ENCODE measurements at places on chromosomes 4 and X. TPM values are rescaled to one million over a fixed set of nuclear protein-coding genes. Genes with fewer than 3 reads are reported as not detected.

GRCh38 chr4:94765648-94766047, 7.9 kb downstream of the BMPR1B start:
- no peak overlapping the region for H3K27ac ChIP-seq
- H3K36me3 ChIP-seq = no peaks in the 10 kb centered on the region
- no peak for DNase-seq

DNA sequence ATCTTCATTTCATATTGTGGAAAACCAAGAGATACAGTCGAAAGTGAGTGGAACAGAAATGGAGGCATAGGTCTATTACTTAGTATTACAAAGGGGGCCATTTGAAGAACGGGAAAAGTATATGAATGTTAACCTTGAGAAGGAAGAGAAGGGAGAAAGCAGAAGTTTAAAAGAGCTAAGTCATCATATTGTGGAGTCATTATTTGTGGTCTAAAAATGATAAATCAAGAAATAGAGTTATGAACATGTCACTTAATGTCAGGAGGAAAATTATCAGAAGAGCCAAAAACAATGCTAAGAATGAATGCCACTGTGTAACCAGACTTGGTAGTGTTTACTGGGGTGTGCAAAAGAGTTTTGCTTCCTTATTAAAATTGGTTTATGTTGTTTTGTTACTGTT, 589.5 kb upstream of the LCORL start:
- H3K27me3 ChIP-seq = no peaks in the 10 kb centered on the region
- no peak overlapping the region for H3K27ac ChIP-seq
- DNase-seq = no peak
- H3K4me1 ChIP-seq = no peaks in the 10 kb centered on the region

DNA sequence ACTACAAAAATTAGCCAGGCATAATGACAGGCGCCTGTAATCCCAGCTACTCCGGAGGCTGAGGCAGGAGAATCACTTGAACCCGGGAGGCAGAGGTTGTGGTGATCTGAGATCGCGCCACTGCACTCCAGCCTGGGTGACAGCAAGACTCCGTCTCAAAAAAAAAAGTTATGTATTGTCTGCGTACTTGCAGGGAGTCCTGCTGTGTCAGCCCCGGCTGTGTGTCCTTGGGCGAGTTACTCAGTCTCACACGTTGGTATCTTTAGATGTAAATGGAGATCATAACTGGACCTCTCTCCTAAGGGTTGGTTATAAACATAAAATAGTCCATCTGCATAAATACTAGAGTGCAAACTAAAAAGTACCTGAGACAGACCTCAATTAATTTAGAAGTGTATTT, 22.7 kb upstream of the TBC1D14 start:
- DNase-seq = no peak
- H3K27me3 ChIP-seq = no peaks in the 10 kb centered on the region
- H3K36me3 ChIP-seq = peaks cover 2% of the 10 kb centered on the region
- H3K4me1 ChIP-seq = peaks cover 15% of the 10 kb centered on the region

GRCh38 chrX:49977319-49978090, 55.1 kb downstream of the CLCN5 start:
- H3K36me3 ChIP-seq = no peaks in the 10 kb centered on the region
- H3K4me1 ChIP-seq = no peaks in the 10 kb centered on the region

DNA sequence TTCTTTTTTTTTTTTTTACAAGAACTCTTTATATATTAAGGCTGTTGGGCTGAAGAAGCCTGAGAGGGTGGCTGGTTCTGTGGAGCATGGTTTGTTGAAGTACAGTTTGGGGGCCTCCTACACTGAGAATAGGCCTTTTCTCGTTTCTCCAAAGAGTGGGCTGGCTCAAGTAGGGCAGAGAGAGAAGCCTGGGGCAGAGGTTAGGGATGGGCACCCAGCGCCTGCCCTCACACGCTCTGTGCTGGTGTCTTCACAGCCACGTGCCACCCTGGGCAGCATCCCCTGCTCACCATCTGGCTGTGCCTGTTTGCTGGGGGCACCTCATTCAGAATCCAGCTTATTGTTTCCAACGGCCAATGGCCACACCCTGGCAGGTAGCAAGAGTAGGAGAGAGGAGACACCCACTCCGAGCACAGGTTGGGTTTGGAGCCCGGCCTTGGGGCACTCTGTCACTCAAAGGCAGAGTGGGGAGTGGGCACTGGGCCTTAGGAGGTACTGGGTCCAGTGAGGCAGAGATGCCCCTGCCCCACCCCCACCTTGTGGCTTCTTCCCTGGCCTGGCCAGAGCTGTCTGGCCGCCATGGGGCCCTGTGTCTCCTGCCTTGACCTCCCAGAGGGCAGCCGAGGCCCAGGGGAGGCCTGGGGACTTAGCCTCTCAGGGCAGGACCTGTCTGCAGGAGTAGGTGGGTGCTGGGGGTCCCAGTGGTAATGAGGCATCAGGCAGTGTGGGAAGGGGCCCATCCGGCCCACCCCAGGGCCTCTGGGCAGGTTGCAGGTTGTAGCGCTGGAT, 2.9 kb downstream of the MSANTD1 start:
- H3K4me3 ChIP-seq = no peak overlapping the region
- no peak for DNase-seq
- no peak overlapping the region for H3K27ac ChIP-seq
- no peaks in the 10 kb centered on the region for H3K36me3 ChIP-seq
- H3K4me1 ChIP-seq = no peaks in the 10 kb centered on the region
- no peaks in the 10 kb centered on the region for H3K27me3 ChIP-seq

GRCh38 chr4:120843849-120844527, 78.5 kb downstream of the PRDM5 start:
- no peaks in the 10 kb centered on the region for H3K36me3 ChIP-seq
- peaks cover 2% of the 10 kb centered on the region for H3K4me1 ChIP-seq
- no peak overlapping the region for H3K4me3 ChIP-seq
- no peak overlapping the region for H3K27ac ChIP-seq
- DNase-seq = no peak

GRCh38 chrX:71922686-71923085, 12.0 kb downstream of the NHSL2 start:
- no peaks in the 10 kb centered on the region for H3K36me3 ChIP-seq
- no peak for DNase-seq
- H3K27me3 ChIP-seq = no peaks in the 10 kb centered on the region
- no peak overlapping the region for H3K27ac ChIP-seq
- no peak overlapping the region for H3K4me3 ChIP-seq

DNA sequence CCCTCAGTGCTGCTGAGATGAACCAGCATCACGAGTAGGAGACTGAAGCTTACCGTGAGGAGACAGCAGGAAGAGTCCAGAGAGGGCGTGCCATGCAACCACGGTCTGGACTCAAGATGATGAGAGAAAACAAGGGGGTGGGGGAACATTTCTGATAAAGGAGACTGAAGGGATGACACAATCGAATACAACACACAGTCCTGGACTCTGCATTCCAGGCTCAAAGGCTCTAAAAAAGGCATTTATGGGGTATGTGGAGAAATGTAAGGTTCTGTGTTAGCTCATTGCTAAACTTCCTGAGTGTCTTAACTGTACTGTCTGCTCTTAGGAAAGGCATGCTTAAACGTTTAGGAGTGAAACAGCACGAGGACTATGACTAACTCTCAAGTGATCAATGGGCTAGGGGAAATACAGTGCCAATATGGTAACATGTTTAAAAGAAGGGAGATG, 20.6 kb upstream of the IRAK1 start:
- H3K4me1 ChIP-seq = peaks cover 15% of the 10 kb centered on the region
- H3K4me3 ChIP-seq = no peak overlapping the region
- peak; percentile 66 for DNase-seq
- H3K27ac ChIP-seq = peak overlapping the region; percentile 85
- peaks cover 2% of the 10 kb centered on the region for H3K36me3 ChIP-seq
- H3K27me3 ChIP-seq = no peaks in the 10 kb centered on the region

DNA sequence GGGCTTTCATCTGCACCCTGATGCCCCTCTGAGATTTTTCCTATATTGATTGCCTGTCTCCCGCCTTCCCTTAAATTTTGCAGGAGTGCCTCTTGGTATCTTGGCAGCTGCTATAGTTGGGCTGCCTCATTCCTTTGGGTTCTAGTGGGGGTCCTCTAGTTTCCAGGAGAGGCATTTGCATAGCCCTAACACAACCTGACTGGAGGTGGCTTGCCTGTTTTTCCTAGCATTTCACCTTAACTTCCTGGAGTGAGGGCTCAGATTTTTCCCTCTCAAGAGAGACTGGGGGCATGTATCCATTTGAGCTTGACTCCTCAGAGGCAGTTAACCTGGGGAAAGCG, 46.0 kb downstream of the UGT2A3 start:
- H3K4me1 ChIP-seq = no peaks in the 10 kb centered on the region
- H3K27ac ChIP-seq = no peak overlapping the region
- H3K27me3 ChIP-seq = no peaks in the 10 kb centered on the region
- H3K4me3 ChIP-seq = no peak overlapping the region
- no peak for DNase-seq

GRCh38 chr4:163815776-163816175, 321.3 kb downstream of the TMA16 start:
- no peaks in the 10 kb centered on the region for H3K36me3 ChIP-seq
- H3K4me1 ChIP-seq = no peaks in the 10 kb centered on the region
- DNase-seq = no peak
- no peaks in the 10 kb centered on the region for H3K27me3 ChIP-seq

DNA sequence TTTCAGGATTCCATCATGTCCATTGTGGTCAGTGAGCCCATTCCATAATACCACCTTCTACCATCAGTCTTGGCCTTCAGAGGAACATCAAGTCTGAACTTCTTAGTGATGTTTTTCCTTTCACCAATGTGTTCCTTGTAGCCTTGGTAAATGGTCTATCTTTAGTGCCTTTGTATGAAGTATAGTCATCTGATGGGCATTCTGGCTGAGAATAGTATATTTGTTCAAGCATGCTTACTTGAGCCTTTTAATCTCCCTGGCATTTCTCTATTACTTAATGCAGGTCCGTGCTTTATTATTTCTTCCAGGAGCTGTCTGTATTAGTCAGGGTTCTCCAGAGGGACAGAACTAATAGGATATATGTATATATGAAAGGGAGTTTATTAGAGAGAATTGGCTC, 99.7 kb downstream of the TLL1 start:
- H3K4me3 ChIP-seq = no peak overlapping the region
- DNase-seq = peak; percentile 25
- H3K27me3 ChIP-seq = no peaks in the 10 kb centered on the region

DNA sequence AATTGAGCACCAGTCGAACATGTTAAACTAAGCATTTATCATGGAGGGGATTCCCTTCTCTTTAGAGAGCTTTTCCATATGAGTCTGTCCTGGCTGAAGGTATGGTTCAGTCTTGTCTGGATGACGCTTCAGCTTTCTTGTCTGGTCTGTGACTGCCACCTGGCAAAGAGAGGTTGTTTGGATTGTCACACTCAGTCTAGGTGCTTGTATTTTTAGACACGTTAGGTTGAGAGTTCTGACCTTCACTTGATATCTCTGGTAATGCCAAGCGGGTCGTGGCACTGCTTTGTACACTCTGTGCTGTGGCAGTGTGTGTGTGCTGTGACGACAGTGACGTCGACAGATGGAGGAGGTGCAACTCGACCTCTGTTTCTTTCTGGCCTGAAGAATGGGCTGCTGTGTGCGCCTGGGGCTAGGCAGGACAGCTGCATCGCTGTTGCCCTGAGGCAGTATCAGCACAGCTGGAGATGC, 12.6 kb downstream of the NOCT start:
- peak overlapping the region; percentile 57 for H3K27ac ChIP-seq
- DNase-seq = no peak
- peaks cover 6% of the 10 kb centered on the region for H3K4me1 ChIP-seq
- H3K27me3 ChIP-seq = no peaks in the 10 kb centered on the region
- no peak overlapping the region for H3K4me3 ChIP-seq

GRCh38 chr4:39792529-39792928, 94.6 kb downstream of the UBE2K start:
- no peaks in the 10 kb centered on the region for H3K27me3 ChIP-seq
- no peak overlapping the region for H3K27ac ChIP-seq
- H3K36me3 ChIP-seq = no peaks in the 10 kb centered on the region
- H3K4me1 ChIP-seq = no peaks in the 10 kb centered on the region
- H3K4me3 ChIP-seq = no peak overlapping the region

DNA sequence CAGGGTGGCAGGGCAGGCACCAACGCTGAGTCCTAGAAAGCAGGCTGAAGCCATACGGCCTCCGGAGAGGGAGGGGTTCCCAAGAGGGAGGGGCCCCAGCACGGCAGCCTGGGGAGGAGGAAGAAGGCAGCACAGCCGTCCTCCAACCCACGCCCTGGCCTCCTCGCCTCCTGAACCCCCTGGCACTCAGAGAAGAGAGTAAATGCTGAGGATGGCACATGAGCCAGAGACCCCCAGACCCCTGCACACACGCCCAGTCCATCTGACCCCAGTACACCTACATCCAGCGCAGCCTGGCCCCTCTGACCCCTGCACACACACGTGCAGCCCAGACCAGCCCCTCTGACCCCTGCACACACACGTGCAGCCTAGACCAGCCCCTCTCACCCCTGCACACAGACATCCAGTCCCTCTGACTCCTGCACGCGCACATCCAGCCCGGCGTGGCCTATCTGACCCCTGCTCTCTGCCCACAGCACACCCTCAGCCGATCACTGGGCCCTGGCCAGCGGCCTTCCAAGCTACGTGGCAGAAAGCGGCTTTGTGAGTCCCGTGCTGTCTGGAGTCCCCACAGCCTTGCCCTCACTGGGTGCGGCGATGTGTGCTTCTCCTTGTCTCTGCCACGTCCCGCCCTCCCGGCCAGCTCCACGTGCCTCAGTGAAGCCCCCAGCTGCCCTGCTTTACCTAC, 18.5 kb downstream of the ATP5ME start:
- no peaks in the 10 kb centered on the region for H3K36me3 ChIP-seq
- no peak overlapping the region for H3K4me3 ChIP-seq
- H3K27ac ChIP-seq = no peak overlapping the region

GRCh38 chrX:117969328-117969727, 147.3 kb downstream of the KLHL13 start:
- H3K36me3 ChIP-seq = no peaks in the 10 kb centered on the region
- no peak overlapping the region for H3K4me3 ChIP-seq
- no peak overlapping the region for H3K27ac ChIP-seq
- no peak for DNase-seq

The CT45A10 gene
- total RNA-seq = not detected

The NAA10 gene
- total RNA-seq = 31.6 TPM

Data from fibroblast of lung (primary cell).